ENCODE measurements at places on chromosomes 12 and 14.

- DNase-seq = no peak
Observed at GRCh38 chr14:105305791-105306190, 5.0 kb upstream of the BRF1 start.

DNA sequence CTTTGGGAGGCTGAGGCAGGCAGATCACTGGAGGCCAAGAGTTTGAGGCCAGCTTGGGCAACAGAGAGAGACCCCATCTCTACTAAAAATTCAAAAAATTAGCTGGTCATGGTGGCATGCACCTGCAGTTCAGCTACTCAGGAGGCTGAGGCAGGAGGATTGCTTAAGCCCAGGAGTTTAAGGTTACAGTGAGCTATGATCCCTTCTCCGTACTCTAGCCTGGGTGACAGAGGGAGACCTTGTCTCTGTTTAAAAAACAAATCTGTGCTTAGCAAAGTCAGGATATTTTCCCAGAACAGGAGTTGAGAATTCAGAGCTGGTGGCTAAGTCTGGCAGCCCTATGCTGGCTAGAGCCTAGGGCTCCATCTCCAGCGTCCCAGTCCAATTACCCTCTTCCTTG lies 142.9 kb upstream of the PZP start:
- no peak for DNase-seq

DNA sequence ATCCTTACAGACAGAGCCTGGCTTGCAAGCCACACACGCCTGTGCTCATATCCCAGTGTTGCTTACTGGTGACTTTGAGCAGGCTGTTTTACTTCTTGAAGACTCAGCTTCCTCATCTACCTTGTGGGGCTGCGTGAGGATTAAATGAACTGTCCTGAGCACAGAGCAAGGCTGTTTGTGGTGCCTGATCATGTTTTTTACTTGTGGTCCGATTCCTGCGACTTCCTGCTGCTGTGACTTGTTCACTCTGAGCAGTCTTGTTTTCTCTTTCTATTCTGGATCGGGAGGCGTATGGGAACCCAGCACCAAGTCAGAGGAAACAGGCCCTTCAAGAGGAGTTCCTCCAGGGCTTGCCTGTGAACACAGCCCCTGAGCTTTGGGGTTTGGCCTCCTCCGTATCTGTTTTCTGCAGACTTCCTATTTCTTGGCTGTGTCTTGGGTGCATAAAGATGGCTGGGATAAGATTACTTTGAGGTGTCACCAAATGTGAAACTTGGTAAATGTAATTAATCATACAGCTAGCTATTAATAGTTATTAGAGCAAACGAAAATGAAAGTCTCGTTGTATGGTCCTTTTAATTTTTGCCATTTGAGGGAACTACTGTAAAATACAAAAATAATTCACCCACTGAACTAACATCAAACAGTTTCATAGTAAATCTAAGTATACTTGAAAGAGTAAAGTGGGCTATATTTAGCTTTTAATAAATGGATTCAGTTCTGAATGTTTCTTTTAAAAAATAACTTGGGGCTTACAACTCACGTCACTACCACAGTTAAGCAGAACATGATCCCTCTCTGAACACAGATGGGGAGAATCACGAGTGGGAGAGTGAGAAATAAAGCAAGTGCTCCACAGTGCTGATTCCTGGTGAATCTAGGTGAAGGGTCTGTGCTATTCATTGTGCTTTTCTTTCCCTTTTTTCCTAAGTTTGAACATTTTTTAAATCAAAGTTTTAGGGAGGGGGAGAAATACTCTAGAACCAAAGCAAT lies 251.5 kb downstream of the FOXN3 start:
- no peak for DNase-seq

DNA sequence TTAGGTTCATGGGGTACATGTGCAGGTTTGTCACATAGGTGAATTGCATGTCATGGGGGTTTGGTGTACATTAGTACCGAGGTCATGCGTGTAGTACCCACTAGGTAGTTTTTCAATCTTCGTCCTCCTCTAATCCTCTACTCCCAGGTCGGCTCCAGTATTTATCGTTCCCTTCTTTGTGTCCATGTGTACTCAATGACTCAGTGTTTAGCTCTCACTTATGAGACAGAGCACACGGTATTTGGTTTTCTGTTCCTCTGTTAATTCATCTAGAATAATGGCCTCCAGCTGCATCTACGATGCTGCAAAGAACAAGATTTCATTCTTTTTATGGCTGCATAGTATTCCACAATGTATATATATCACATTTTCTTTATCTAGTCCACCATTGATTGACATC lies 850.9 kb upstream of the MDGA2 start:
- no peak for DNase-seq

DNA sequence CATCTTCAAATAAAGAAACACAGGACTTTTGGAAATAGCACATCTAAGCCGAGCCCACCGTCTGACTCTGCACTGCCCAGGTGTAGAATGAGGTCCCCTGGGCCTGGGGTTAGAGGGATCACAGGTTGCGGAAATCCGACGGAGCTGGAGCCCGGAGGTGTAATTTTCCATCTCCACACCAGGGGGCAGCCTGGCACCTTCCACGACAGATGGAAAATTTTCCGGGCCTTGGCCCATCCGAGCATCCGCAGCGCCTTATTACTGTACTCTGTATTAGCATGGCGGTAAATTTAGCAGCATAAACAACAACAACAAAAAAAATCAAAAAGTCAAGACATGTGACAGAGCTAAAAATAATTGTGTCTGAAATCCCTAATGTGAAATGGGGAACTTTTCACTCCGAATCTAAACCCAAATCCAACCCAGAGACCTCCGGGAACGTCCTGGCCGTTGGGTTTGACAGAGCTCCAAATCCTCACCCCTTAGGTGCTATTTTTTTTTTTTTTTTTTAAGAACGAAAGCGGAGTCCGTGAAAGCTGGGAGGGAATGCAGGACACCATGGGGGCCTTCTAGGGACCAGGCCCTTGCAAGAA lies 93.9 kb downstream of the KSR2 start:
- no peak for DNase-seq

GRCh38 chr14:100645196-100645981 lies 58.2 kb upstream of the BEGAIN start:
- DNase-seq = peak; percentile 75

GRCh38 chr12:75890141-75890540 lies 141.4 kb downstream of the PHLDA1 start:
- DNase-seq = no peak

DNA sequence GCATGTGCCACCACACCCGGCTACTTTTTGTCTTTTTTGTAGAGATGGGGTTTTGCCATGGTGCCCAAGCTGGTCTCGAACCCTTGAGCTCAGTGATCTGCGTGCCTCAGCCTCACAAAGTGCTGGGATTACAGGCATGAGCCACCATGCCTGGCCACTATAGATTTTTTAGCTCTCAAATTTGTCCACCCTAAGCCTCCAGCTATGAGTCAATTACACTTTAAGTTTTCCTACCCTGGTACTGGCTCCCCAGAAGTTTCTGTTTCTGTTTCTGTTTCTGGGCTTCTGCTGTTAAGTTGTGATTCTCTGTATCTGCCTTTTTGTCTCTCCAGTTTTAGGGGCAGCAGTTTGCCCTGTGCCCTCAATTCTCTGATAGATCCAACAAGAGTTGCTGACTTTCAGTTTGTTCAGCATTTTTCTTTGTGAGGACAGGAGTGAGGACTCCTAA lies 4.4 kb upstream of the TINF2 start:
- no peak for DNase-seq

DNA sequence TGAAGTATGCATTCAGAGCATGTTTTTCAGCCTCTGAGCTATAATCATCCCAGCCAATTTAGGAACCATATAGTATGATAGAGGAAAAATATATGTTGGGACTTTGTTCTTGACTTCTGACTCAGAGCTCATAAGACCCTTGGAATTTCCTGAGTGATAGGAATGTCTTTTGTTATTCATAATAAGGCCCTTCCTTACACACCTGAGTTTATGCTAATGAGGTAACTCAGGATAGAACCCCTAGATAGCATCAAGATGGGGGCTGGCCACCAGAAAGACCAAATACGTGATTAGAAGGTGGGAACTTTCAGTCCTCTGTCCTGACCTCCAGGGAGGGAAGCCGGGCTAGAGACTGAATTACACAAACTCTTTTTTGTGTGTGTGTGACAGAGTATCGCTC lies 32.4 kb upstream of the PLEK2 start:
- DNase-seq = no peak

DNA sequence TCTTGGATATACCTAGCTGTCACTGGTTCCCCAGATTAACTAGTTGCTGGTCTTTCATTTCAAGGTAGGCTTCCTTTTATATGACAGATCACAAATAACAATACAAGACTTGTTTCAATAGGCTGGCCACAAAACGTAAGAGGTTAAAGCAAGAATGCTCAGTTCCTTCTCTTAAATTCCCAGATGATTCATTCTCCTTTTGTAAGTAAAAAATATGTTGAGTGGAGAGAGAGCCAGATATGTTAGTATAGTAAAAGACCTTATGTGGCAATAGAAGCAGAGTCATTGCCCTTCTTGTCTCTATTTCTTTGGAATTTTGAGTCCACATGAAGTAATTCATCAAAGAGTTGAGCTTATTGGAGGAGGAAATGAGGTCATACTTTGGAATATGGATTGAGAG lies 939.0 kb upstream of the ATXN7L3B start:
- DNase-seq = no peak

- no peak for DNase-seq
Observed at GRCh38 chr14:73935666-73936065, 14.2 kb downstream of the FAM161B start.

DNA sequence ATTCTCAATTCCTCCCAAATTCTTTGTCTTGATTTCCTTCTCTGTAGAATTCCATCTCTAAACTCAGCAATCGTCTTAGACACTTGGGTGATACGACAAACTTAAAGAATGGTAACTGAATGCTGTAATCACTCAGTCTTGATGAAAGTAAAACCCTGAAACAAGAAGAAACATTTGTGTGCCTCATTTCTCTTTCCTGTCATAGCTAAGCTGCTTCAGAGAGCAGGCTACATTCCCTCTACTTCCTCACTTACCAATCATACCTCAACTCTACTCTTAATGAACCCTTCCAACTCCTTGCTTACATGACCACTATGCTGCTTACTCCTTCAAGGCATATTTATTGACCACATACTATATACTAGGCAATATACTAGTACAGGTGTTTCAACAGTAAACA lies 8.3 kb downstream of the MAP4K5 start:
- no peak for DNase-seq

DNA sequence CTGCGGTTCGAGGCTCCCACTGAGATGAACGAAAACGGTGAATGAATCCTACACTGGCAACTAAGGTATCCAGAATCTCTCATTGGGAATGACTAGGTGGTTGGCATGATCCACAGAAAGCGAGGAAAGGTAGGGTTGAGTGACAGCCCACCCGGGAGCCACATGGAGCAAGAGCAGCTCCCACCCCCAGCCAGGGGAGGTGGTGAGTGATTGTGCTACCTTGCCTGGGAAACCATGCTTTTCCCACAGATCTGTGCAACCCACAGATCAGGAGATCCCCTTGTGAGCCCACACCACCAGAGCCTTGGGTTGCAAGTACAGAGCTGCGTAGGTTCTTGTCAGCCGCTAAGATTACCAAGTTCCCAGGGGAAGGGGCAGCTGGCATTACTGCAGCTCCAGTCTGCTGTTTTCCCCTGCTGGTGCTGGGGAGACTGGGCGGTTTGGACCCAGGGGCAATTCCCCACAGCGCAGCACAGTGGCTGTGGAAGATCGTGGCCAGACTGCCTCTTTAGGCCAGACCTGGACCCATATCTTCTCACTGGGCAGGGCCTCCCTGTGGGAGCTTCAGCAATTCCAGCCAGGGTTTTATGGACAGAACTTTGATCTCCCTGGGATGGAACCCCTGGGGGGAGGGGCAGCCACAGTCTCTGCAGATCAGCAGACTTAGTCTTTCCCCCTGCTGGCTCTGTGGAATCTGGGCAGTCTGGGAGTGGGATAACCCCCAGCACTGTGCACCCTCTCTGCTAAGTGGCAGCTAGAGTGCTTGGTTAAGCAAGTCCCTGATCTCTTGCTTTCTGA lies 44.6 kb upstream of the PPP4R3A start:
- DNase-seq = no peak
